ENCODE measurements at places on chromosomes 16 and 17.

GRCh38 chr17:81959362-81960129, 1.4 kb downstream of the NOTUM start:
- peaks cover 46% of the 10 kb centered on the region for H3K27me3 ChIP-seq
- peaks cover 17% of the 10 kb centered on the region for H3K4me1 ChIP-seq
- DNase-seq, result no peak
- H3K27ac ChIP-seq, result no peak overlapping the region
- H3K4me3 ChIP-seq, result no peak overlapping the region

- H3K4me3 ChIP-seq, result no peak overlapping the region
- no peaks in the 10 kb centered on the region for H3K36me3 ChIP-seq
- peaks cover 33% of the 10 kb centered on the region for H3K4me1 ChIP-seq
- no peak for DNase-seq
- H3K27me3 ChIP-seq, result no peaks in the 10 kb centered on the region
- peak overlapping the region; percentile 85 for H3K27ac ChIP-seq
Measured at GRCh38 chr17:1965556-1966273, 59.4 kb downstream of the RTN4RL1 start.

DNA sequence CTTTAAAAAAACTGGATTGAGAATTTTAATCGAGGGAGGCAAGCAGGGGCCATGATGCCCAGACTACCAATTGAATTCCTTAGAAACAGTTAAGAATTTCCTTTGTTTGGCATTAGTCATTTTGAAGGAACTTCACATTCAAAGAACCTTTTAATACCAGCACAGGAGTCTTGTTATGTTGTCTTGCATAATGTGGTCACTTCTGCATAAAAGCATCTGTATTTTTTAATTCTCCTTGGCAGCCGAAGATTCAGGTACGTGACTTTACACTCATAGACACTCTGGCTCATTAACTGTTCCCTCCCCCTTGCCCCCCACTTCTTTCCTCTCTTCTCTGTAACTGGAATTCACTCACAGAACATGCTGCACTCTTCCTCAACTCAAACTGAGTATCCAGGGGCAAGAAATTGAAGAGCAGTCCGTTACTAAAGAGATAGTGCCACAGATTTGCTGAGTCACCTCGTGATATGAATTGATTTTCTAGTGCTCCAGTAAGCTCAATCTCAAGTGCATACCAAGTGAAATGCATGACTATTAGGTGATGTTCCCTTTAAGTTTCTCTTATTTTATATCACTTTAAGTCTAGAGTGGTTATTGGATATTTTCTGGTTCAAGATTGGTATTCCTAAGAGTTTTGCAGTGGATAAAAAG, 572.2 kb upstream of the SOX9 start:
- DNase-seq, result no peak
- no peak overlapping the region for H3K27ac ChIP-seq
- no peak overlapping the region for H3K4me3 ChIP-seq
- H3K4me1 ChIP-seq, result no peaks in the 10 kb centered on the region

DNA sequence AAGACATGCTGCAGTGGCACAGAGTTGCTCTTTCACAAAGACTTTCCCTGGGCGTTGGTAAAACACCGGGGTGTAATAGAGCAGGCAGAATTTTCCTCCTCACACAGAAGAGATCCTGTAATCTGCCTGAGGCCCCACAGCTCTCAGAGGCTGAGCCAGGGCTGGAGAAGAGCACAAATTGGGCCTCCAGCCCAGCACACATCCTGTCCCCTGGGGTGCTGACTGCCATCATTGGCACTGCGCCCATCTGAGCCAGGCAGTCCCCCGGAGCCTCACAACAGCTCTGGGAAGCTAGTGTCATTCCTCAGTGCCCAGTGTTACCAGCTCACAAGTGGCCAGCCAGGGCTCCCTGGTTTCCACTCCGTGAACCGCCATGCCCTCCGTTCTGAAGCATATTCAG, 119.4 kb downstream of the SOCS1 start:
- H3K4me3 ChIP-seq, result no peak overlapping the region
- no peaks in the 10 kb centered on the region for H3K27me3 ChIP-seq
- H3K36me3 ChIP-seq, result peaks cover 6% of the 10 kb centered on the region
- H3K27ac ChIP-seq, result no peak overlapping the region

DNA sequence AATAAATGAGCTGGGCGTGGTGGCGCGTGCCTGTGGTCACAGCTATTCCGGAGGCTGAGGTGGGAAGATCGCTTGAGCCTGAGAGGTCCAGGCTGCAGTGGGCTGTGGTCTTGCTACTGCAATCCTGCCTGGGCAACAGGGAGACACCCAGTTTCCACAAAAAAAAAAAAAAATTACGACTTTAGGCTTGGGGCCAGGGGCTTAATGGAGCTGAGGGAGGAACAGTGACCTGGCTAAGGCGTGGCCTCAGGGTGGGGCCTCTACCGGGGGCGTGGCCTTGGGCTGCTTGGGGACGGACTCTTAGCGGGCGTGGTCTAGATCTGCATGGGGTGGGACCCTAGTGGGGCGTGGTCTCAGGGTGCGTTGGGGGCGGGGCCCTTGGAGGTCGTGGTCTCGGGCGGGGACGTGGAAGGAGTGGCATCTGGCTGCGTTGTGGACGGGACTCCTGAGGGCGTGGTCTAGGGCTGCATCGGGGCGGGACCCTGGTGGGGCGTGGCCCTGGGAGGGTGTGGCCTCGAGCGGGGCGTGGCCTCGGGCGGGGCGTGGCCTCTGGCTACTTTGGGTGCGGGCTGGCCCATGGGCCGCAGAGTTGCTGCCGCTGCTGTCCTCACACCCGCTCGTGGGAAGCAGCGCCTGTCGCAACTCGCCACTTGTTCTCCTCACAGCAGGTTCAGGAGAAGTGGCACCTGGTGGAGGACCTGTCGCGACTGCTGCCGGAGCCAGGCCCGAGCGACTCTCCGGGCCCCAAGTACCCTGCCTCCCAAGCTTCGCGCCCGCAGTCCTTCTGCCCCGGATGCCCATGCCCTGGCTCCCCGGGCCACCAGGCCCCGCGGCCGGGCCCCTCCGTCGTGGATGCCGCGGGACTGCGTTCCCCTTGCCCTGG, 5.8 kb upstream of the C17orf99 start:
- H3K27ac ChIP-seq, result no peak overlapping the region
- peaks cover 2% of the 10 kb centered on the region for H3K4me1 ChIP-seq
- no peaks in the 10 kb centered on the region for H3K36me3 ChIP-seq
- DNase-seq, result peak; percentile 36
- no peak overlapping the region for H3K4me3 ChIP-seq

Measured in progenitor cell of endocrine pancreas (in vitro differentiated cells).